ENCODE measurements at places on chromosomes 16 and 17.

- no peak for DNase-seq
Observed at GRCh38 chr16:87058728-87059250, 258.4 kb downstream of the C16orf95 start.

GRCh38 chr16:63315229-63315628, 1279.0 kb upstream of the CDH8 start:
- DNase-seq, result no peak

DNA sequence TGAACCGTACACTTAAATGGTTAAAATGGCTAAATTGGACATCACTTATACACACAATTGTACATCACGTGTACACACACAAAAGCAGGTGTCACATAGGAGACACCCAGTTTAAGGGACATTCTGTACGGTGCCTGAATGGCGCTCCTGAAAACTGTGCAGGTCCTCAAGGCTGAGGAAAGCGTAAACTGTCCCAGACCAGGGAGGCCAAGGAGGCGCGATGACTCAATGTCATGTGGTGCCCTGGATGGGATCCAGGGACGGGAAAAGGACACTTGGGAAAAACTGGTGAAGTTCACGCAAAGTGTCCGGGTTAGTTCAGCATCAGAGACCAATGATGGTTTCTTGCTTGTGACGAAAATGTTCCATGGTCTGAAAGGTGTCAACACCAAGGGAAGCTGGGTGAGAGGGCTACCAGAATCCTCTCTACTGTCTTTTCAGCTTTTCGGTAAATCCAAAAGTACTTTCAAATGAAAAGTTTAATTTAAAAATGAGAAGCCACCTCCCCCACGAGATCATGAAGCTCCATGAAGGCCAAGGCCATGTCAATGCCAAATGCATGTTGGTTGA, 112.2 kb downstream of the CMIP start:
- no peak for DNase-seq

DNA sequence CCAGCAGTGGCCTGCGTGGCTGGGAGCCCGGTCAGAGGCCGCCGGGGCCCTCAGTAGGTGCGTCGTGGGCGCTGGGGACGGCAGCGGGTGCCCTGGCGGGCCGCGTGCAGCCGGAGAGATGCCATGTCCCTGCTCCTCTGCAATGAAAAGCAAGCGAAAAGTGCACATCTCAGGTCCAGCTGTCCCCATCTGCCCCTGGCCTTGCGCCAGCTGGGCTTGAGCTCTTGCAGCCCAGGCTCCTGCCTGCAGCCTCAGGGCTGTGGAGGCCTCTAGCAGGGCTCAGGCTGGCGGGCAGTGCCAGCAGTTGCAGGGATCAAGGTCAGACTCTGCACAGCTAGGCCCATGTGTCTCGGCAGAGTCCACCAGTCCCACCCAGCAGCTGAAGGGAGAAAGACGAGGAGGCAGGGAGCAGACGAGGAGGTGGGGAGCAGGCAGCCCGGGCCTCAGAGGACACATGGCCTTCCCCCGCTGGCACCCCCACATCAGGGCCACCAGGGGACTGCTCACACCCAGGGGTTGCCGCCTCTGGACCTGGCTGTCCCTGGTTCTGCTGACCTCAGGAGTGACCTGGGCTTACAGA, 11.2 kb downstream of the SLC16A3 start:
- DNase-seq, result peak; percentile 92

DNA sequence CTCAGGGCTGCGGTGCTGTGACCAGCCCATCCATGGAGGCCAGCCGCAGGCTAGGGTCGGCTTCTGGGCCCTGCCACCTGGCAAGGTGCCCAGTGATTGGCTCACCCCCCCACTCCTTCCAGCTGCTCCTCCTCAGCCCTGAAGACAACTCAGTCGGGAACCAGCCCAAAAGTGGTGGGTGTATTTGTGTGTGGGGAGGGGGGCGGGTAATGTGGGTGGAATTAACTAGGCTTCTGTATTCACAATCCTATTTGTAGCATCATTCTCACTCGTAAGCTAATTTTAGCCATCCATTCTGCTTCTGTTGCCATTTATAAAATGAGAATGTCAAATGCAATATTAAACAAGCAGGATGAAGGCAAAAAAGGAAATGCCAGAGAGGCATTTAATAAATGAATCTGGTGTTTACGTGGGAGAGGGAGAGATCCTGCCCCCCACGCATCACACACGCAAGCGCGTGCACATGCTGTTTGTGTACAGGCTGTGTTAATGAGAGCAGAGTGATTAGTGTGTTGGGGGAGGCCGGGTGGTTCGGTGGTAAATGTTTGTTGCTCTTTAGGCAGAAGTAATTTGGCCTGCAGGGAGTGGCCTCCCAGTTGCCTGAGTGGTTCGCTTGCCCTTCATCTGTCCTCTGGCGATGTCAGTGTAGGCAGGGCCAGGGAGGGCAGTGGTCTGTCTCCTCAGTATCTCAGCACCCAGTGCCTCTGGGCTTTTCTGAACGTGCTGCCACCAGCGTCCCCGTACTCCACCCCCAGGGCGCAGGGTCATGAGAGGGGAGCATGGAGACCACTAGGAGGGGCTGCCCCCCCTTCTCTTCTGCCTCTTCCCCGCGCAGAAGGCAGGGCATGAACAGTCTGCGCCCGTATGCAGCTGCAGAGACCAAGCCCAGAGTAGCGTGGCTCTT, 140.1 kb downstream of the CCDC182 start:
- no peak for DNase-seq

- no peak for DNase-seq
Observed at GRCh38 chr16:66572356-66572755, 6.1 kb downstream of the CMTM1 start.

GRCh38 chr16:69323415-69323814, 7.0 kb downstream of the PDF start:
- peak; percentile 74 for DNase-seq

DNA sequence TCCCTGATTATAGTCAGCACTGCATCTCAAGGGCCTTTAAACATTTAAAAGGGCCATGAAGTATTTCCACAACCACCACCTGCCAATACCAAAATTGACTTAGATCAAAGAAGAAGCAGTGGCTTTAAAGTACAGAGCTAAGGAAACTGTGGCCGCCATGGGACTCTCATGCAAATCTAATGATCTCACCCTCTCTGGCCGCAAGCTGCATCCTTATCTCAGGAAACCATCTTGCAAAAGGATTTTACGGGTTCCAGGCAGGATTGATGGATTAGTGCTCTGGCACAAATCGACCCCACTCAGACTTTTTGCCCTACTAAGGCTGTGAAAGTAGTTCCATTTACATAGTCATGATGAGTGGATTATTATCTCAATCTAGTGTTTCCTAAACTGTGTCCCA, 22.6 kb downstream of the CDRT4 start:
- DNase-seq, result no peak

GRCh38 chr17:6177941-6178694, 107.9 kb downstream of the WSCD1 start:
- DNase-seq, result no peak

GRCh38 chr17:65228734-65229620, 91.8 kb downstream of the RGS9 start:
- no peak for DNase-seq

DNA sequence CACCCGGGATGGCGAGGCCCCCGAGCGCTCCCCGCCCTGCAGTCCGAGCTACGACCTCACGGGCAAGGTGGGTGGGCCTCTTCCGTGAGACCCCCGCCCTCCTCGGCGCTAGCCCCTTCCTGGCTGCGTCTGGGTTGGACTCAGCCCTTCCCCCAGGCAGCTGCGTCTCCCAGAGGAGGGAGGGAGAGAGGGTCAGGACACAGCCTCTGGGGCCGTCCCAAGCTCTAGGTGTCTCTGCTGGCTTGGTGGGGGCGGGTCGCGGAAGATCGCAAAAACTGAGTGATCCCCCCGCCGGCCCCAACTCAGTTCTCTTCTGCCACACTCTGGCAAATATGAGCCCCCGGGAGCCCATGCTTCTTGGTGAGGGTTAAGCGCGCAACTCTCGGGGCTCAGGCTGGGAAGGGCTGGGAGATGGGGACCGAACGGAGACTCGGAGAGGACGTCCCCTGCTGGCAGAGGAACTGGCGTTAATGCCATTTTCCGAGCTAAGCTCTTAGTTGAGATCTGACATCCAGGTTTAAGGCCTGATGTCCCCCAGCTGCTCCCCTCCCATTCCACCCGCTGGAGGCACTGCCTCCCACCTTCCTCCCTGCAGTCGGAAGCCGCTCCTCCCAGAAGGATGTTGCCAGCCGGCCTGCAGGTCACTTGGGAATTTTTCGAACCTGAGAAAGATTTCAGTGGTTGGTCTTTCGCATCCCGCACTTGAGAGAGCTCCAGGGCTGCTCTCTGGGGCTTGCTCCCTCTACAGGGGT, 419 bp downstream of the RAB37 start:
- DNase-seq, result peak; percentile 65

GRCh38 chr17:6239241-6239798, 169.1 kb downstream of the WSCD1 start:
- no peak for DNase-seq

GRCh38 chr17:42895185-42895555, 5.4 kb upstream of the G6PC1 start:
- DNase-seq, result peak; percentile 72

- no peak for DNase-seq
Observed at GRCh38 chr16:11151885-11152629, 103.9 kb downstream of the SOCS1 start.

- peak; percentile 72 for DNase-seq
Observed at GRCh38 chr17:38590988-38591758, 14.6 kb downstream of the SRCIN1 start.

DNA sequence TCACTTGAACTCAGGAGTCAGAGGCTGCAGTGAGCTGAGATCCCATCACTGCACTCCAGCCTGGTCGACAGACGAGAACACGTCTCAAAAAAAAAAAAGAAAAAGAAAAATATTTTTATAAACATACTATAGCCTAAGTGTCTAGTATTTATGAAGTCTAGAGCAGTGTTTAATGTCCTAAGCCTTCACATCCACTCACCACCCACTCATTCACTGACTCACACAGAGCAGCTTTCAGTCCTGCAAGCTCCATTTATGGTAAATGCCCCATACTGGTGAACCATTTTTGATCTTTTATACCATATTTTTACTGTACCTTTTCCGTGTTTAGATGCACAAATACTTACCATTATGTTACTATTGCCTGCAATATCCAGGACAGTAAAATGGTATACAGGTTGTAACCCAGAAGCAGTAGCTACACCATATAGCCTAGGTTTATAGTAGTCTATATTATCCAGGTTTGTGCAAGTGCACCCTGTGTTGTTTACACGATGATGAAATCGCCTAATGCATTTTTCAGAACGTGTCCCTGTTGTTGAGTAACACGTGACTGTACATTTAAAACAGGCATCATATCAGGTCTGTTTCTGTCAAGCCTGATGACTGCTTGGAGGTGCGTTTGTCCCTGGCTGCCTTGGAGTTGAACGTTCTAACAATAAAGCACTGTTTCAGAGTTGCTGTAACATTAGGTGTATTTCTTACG, 10.1 kb downstream of the NUDT7 start:
- no peak for DNase-seq

DNA sequence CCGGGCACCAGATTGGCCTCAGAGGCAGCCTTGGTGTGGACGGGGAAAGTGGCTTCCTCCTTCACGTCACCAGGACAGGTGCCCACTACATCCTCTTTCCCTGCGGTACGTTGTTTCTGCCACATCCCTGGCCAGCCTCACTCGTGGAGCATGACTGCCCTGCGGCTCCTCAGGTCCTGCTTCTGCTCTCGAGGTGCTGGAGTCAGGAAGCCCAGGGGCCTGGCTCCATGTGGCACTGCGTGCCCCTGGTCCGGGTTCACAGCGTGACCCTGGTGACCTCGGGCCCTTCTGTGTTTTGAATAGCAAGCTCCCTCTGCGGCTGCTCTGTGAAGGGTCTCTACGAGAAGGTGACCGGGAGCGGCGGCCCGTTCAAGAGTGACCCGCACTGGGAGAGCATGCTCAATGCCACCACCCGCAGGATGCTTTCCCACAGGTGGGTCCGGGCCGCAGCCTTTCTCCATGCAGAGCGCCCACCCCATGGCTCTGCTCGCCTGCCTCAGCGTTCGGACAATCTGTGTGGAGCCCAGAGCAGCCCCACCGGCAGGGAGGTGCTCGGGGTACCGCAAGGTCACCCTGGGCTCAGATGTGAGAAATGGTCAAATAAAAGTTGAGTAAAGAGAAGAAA, 13.5 kb downstream of the RGS11 start:
- no peak for DNase-seq

DNA sequence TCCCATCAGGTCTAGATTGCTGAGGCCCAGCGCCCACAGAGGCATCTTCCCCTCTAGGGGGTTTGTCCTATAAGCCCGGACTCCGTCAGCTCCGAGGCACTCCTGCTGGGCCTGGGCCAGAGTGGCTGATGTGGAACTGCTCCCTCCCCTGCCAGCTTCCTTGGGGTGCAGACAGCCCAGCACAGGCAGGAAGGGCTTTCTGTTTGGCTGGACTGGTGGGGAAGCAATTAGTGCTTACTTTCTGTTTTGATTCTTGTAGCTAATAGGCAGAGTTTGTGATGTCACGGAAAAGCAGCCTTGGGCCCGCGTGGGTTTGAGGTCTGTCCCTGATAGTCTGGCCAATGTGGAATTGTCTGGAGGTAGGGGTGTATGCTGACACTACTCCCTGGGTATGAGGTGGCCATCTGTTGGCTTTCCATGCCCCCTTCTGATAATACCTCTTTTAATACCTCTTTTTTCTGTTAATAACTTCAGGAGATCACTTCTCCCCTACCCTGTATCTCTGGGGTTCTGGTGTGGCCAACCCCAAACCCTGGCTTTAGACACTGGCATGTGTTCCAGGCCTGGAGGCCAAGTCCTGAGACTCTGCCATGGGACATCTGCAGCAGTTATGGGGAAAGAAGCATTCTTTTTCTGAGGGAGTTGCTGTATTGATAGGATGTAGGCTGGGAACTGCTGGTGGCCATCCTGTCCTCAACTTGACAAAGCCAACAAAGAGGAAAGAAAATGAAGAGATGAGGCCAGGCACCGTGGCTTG, 190.9 kb downstream of the RAB11FIP4 start:
- no peak for DNase-seq

DNA sequence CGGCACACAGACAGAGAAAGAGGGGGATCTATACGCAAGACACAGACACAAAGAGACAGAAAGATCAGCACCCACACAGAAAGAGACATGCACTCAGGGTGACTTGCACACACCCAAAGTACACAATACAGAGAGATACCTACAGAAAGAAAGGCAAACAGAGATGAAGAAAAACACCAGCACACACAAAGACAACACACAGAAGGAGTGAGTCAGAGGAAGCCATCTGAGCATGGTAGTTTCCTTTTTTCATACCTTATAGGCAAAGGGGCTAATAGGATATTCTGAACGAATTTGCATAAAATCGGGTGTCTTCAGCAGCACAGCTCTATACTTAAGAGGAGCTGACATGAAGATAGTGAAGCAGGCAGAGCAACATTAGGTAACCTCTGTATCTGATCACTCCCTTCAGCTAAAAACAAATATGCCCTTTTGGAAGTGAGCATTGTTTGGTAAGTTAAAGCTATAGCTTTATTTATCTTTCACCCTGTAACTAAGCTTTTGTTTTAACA, 198.6 kb downstream of the AATF start:
- no peak for DNase-seq

DNA sequence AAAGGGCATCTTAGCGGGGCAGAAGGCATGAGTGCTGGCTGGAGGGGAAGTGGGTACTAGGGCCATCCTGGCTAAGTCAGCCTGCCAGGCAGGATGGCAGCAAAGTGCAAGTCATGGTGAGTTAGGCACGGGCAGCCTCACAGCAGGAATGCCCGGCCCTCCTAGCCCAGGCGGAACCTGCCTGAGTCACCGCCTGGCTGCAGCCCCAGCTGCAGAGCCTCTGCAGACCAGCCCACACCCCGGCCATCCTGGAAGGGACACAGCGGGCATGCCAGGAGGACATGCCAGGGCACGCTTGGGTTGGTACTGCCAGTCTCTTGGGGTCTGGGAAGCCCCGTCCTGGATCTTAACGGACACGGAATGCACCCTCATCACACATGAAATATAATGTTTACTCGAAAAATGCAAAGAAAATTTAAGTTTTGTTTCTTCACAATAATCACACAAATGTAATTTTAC, 5.0 kb upstream of the ALDH3A1 start:
- DNase-seq, result peak; percentile 88

GRCh38 chr17:4850246-4850645, 17.1 kb downstream of the MINK1 start:
- DNase-seq, result no peak

Data from left lobe of liver (tissue), 2 donors.